Cortex of kidney (tissue), 1 donor: ENCODE measurements at places on chromosomes 1 and 21.

GRCh38 chr1:174995121-174995520 is 4.6 kb upstream of the CACYBP start:
- DNase-seq: no peak

DNA sequence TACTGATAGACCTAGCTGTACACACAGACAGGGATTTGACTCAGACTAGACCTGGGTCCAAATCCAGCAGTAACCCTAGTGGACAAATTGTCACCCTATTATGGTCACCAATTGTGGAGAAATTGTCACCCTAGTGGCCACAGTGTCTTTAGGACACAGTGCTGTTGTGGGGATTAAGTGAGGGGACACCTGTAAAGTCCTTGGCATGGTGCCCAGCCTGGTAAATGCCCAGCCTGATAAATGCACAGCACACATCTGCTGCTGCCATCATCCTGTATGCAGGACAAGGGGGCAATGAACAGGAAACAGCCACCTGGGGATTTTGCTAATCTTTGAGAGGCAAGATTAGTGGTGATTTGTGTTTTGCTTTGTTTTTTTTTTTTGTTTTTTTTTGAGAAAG is 2.3 kb downstream of the TMEM61 start:
- no peak for DNase-seq

DNA sequence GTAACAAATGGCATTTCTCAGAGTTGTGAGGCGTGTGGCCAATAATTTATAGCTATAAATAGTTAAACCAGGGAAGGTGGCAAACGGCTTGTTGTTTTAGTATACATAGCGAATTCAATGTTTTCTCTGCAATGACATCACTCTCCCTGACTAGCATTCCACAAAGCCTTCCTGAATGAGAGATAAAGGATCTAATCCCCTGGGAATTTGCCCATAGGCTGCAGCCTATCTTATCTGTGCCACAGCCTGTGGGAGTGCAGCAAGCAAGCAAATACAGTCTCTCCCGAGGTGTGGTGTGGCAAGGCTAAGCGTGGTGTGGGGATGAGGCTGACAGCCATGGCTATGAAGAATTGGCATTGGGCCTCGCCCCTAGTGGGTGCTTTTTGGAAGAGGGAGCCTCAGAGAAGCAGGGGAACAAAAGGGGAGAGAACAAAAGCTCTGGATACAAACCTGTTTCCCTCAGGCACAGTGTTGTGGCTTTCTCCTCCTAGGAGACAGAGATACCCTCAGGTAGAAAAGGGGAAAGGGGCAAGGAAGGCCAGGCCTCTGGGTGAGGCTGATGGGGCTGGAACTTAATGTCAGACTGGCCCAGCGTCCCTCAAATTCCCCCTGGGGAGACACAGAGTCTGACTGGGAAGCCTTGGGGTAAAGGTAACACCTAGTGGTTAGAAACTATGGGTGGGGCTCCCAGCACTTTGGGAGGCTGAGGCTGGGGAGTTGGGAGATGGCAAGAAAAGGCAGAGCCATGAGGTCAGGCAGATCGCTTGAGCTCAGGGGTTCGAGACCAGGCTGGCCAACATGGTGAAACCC is 8.9 kb downstream of the TAGLN2 start:
- no peak for DNase-seq

- no peak for DNase-seq
Observed at GRCh38 chr1:15531003-15531402, 4.4 kb downstream of the DNAJC16 start.

DNA sequence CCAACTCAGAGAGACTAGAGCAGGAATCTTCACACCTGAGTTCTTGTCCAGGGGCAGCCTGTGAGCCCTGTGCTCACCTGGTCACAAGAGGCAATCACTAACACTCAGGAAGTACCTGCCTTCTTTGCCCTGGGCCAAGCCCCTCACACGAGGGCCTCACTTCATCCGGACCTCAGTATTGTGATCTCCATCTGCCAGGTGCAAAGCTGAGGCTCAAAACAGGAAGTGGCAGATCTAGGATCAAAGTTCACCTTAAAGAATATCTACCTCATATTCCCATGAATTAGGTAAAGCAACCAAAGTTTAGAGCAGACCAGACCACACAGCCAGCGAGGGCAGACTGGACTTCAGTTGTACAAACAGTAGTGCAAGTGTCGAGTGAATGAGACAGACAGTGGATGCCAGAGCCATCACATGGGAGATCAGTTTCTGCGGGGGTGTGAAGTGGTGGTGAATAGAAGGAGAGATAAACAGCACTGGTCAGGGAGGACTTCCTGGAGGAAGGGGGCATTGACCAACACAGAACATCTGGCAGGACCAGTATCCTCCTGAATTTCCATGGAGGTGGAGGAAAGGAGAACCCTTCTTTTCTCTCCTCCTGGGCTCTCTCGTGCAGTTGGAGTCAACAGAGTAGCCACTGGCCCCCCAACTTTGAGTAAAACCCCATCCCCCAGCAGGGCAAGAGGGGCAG is 116.6 kb upstream of the ZBTB40 start:
- no peak for DNase-seq

GRCh38 chr21:45992301-45993209 is 11.0 kb downstream of the COL6A1 start:
- no peak for DNase-seq

DNA sequence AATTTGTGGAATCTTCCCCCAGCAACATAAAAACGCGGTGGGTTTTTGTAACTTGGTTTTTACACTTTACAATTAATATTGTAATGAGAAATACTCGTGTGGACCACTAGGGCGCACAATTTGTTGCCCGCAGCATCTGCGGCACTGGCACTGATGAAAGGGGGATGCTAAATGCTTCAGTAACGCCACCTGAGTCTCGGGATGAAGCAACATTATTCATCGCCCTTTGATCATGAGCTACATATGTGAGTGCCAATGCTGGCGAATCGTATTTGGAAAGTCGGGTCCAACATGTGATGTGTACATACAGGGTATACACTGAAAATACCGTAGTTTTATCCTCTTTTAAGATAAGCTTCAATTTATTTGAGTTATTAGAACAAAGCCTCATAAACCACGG is 34.2 kb upstream of the COX20 start:
- no peak for DNase-seq

DNA sequence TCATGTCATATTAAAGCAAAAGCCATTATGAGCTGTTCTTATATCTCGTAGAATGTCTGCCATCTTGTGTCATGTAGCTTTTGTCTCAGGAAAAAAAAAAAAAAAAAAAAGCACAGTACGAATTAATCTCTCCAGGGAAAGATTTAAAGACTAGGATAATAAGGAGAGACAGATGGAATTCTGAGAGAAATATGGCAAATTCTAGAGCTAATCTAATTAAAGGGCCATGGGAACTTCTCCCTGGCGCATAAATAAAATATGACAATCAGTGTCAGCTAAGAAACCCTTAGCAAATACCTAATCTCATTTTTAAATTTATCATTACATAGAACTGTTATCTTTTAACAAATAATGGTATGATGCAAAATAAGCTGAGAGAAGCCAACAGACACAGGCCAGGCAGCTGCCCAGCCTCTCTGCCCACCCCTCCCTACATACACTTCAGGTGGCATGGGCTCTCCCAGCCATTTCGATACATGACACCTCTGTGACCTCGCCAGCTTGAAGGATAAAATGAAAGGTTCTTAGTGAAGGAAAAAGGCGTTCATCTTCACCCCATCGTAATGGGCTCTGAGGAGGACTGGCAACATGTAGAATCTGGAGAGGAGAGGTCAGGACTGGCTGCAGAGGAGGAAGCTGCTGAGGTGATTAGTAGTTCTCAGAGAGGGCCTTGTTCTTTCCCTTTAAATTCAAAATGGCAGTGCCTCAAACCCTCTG is 39.8 kb downstream of the DISC1 start:
- DNase-seq: no peak

GRCh38 chr21:16913010-16913409 is 599.8 kb upstream of the CXADR start:
- DNase-seq: no peak

GRCh38 chr1:162720996-162721395 is 69.5 kb upstream of the HSD17B7 start:
- no peak for DNase-seq

DNA sequence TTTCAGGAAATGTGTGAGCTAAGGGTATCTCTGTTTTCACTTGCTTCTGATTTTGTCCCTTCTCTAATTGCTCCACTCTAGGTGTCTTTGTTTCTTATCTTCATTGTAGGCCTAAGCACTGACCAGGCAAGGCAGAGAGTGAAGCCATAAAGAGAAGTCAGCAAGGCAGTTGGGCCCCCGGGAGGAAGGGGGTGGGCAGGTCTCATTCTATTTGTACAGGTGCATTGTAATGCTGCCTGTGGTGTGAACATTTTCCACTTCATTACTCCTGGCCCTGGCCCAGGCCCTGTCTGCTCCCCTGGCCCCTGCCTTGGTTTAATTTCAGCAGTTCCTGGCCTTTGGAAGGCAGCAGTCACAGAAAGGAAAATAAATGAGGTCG is 86.4 kb upstream of the JUN start:
- DNase-seq: no peak

GRCh38 chr1:232830661-232831060 is 25.4 kb downstream of the MAP10 start:
- DNase-seq: no peak

- no peak for DNase-seq
Observed at GRCh38 chr1:33606272-33606671, 133.8 kb downstream of the ZSCAN20 start.

DNA sequence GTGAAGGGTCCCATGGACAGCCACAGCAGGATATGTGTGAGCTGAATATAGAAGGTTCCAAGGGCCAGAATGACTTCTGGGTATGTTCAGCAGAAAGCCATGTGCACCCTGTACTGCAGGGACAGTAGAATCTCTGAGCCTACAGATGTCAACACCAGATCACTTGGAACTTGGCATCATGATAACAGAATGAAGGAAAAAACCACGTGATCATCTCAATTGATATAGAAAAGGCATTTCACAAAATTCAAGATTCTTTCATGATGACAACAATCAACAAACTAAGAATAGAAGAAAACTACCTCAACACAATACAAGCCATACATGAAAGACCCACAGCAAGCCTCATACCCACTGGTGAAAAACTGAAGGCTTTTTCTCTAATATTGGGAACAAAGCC is 885 bp upstream of the KRTAP12-2 start:
- DNase-seq: no peak

DNA sequence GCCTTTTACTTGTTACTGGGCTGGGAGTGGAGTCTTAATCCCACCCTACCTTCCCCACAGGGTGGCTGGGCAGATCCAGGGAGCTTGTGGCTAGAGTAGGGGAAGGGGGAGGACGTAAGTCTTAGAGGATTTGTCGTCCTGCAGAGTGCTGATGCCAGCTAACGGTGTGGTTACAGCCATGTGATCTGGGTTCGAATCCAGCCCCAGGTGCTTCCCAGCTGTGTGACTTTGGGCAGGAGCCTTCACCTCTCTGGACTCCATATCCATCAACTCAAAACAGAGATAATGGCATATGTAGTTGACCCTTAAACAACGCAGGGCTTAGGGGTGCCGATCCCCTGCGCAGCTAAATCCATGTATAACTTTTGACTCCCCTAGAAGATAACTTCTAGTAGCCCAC is 108.4 kb upstream of the TMEM51 start:
- no peak for DNase-seq

GRCh38 chr1:10856176-10856683 is 59.8 kb upstream of the CASZ1 start:
- no peak for DNase-seq
